ENCODE measurements at places on chromosomes 7 and 10.
A peak's percentile ranks its signal among the peaks of the same experiment; 100 is the strongest.

GRCh38 chr7:81198766-81199165, 279.9 kb upstream of the SEMA3C start:
- DNase-seq = no peak

DNA sequence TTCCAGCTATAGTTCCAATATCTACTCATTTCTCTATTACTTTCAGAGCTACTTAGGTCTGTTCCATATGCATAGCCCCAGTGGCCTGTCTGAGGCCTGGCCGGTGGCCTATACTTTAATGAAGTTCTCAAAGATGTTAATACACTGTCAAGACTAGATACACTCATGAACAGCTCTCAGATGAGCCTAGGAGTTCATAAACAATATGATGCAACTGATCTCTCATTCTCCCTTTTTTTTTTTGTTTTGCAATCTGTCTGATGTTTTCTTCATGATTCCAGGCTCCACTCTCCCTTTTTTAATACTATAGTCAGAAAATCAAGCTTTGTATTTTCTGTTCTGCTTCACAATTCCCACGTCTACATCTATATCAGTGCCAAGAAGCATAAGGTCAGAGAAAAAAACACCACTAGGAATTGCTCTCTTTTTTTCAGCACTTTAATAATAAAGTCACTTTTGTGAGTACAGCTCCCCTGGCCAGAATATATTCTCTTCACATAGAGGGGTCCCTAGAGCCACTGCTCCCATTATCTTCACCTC, 321.0 kb downstream of the C7orf25 start:
- no peak for DNase-seq

- no peak for DNase-seq
Measured at GRCh38 chr10:923844-924523, 7.5 kb downstream of the LARP4B start.

GRCh38 chr7:92797284-92797683, 39.1 kb downstream of the CDK6 start:
- no peak for DNase-seq

GRCh38 chr10:16954280-16955030, 137.2 kb upstream of the RSU1 start:
- no peak for DNase-seq

GRCh38 chr7:754531-755412, 27.7 kb upstream of the PRKAR1B start:
- DNase-seq = no peak

DNA sequence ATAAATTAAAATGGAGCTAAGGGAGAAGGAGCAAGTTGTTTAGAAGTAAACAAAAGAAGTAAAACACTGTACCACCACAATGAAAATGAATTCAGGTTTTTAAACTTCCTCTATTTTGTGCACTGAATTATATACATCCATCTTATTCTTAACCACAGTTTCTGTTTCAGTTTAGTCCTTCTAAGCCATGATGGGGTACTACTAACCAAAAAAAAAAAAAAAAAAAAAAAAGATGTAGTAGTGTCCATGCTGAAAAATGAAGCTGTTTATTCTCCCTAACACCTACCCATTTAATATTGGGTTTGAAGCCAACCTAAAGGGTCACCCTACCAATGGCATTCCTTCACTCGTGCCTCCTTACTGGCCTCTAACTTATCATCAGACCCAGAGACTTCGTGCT, 3.4 kb upstream of the BMPR1A start:
- no peak for DNase-seq

GRCh38 chr10:103648636-103649532, 155.4 kb downstream of the NEURL1 start:
- DNase-seq = no peak

DNA sequence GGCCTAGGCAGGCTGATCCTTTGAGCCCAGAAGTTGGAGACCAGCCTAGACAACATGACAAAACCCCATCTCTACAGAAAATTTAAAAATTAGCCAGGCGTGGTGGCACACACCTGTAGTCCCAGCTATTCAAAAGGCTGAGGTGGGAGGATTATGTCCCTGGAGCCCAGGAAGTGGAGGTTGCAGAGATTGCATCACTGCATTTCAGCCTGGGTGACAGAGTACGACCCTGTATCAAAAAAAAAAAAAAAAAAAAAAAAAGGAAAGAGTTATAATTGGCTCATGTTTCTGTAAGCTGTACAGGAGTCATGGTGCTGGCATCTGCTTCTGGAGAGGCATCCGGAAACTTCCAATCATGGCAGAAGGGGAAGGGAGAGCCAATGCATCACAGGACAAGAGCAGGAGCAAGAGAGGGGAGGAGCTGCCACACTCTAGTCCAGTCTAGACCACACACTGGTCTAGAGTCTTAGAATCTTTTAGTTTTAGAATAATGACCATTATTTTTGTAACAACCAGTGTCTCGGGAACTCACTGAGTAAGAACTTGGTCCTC, 16.8 kb downstream of the DOCK1 start:
- DNase-seq = no peak

DNA sequence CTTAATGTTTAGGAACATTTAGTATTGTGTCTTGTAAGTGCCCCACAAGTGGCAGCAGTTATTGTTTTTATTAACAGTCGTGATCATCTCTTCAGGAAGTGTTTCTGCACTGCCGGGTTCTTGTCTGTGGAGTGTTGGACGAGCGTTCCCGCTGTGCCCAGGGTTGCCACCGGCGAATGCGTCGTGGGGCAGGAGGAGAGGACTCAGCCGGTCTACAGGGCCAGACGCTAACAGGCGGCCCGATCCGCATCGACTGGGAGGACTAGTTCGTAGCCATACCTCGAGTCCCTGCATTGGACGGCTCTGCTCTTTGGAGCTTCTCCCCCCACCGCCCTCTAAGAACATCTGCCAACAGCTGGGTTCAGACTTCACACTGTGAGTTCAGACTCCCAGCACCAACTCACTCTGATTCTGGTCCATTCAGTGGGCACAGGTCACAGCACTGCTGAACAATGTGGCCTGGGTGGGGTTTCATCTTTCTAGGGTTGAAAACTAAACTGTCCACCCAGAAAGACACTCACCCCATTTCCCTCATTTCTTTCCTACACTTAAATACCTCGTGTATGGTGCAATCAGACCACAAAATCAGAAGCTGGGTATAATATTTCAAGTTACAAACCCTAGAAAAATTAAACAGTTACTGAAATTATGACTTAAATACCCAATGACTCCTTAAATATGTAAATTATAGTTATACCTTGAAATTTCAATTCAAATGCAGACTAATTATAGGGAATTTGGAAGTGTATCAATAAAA, 22.2 kb downstream of the PLA2G12B start:
- no peak for DNase-seq

GRCh38 chr7:116779216-116779615, 83.2 kb upstream of the CAPZA2 start:
- DNase-seq = no peak

DNA sequence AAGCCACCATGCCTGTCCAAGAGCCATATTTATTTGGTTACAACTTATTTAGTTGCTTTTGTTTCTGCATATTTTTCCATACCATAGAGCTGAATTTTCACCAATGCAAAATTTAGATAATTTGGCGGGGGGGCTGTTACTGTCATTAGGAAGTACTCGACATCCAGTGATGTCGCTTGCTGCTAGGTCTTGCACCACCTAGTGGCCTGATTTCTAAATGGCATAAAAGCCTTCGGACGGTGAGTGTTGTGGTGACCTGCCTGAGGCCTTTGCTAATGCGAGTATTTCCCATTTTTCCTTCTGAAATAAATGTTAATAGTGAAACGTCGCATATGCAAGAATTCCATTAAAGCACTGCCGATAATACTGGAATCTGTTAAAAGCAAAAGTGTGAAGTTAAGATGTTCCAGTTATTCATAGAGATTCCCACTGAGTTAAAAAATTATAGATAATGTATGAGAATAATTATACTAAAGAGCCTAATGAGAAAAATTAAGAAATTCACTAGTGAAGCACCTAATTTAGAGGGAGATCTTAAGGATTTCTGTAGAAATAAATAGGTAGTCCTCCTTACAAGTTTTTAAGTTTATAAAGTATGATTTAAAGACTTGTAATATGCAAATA, 86.1 kb upstream of the DNAJB6 start:
- peak; percentile 35 for DNase-seq

DNA sequence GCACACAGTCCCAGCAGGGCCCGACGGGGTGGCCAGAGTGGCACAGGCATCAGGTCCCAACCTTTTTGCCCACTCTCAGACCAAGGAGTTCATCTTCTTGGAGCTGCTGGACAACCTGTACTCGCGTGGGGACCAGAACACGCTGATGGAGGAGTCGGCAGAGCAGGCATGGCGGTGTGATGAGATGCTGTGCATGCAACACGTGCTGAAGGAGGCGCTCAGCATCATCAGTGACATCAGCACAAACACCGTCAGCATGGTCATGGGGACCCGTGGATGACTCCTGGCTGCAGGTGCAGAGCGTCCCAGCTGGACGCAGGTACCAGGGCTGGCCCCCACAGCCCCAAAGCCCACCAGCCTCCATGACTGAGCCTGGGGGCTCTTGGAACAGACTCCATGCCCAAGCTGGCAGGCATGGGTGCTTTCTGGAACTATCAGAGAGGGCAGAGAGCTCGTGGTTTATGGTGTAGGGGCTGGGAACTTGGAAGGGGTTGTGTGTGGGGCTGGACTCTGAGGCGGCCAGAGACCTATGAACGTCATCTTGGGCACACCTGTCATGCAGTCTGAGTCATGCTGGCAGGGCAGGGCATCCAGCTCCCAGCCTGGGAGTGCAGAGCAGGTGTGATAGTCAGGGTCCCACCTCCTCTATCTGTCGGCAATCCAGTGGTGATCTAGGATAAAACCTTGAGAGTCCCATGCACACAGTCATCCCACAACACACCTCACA, 8.2 kb upstream of the MTPAP start:
- no peak for DNase-seq

DNA sequence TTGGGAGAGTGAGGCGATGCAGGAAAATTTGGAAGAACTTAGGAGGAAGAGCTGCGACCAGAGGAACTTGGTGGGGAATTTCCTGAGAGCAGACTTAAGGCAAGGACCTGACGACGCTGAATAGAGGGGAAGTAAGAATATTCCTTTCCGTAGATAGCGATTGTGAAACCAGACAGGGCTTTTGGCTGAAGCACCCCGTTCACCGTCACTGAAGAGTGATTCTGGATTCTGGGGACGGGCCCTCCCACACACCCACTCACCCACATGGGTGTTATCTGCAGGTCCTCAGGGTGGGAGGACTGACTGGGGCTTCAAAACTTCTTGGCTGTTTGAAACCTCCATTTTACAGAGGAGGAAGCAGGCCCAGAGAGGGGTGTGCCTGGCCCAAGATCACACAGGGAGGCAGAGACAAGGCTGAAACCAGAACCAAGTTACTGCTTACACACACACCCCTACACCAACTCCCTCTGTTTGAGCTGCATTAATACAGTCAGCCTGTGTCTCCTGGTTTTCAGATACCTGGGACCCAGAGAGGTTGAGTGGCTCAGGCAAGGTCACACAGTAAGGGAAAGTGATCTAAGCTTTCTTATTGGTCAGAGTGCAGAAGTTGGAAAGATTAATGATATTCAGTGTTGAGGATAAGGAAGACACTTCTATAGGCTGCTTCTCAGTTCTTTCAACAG, 37.2 kb upstream of the CDH23 start:
- no peak for DNase-seq

GRCh38 chr10:102112210-102112817, 7.9 kb downstream of the LDB1 start:
- DNase-seq = no peak

DNA sequence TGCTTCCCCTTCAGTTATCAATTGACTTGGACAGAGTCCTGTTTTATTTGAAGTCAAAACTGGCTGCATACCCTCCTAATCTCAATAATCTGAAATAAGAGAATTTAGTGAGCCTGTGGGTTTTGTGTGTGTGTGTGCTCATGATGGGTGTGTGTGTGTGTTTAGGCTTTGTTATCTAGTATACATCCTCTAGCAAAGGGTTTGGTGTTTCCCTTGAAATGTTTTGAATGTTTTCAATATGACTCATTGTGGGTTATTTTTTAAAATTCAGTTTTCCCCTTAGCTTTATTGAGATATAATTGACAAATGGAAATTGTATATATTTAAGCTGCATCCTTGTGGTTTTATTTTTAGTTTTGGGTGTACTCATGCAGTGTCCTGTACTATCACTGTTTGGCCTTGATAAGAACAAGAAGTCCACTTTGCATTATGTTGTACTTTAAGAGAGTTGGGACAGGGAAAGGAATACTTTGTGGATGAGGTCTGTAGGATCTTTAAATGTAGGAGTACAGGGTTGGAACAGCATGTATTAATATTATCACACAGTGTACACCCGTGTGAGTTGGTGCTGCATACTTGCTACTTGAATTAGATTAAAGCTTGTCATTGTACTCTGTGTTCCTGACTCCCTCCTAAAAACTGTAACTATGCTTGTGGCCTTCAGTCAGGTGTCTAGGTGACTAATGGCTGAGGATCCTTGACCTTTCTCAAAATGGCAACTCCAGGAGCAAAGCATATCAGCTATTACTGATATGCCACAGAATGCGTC, 58.3 kb downstream of the VCL start:
- no peak for DNase-seq

DNA sequence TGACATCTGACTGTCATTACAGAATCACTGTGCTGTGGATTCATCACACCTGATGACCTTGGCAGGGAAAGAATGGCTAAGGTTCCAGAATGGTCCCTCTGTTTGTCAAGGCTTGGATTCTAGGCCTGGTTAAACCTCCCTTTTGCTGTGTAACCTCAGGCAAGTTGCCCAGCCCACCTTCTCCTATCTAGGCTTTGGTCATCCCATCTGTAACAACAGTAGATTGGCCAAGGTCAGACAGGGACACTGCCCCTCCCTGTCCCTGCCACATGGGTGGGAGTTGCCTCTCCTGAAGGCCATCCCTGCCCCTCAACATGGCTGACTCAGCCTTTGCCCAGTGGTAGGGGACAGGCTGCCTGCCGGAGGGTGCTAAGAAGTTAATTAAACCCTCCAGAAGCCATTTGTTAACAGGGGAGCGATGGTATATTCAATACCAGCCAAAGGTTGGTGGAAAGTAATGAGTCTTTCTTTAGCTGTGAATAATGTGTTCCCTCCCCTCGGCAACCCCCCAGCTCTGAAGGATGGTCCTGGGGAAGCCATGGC, 149.8 kb upstream of the PCBD1 start:
- DNase-seq = no peak

GRCh38 chr10:34083567-34083966, 731.5 kb downstream of the PARD3 start:
- DNase-seq = no peak

DNA sequence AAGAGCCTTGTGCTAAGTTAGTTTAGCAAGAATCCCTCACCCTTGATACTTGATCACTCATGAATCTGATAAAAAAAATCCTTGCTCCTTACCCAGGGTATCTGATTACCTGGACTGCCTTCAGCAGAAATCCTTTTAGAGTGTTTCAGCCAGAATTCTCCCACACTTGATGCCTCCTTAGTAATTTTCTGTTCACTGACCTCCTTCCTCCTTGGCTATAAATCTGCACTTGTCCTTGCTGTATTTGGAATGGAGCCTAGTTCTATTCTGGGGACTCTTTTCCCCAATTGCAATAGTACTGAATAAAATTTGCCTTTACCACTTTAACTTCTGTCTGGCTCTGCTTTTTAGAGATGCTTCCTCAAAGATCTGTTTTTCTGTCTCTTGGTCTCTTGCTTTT, 84.9 kb downstream of the RPS24 start:
- DNase-seq = no peak

All from NCI-H1092 treated with DMSO at 0.1 percent for 48 hours (cell line).